ENCODE measurements at places on chromosomes 7 and 10. TPM values are rescaled to one million over a fixed set of nuclear protein-coding genes. Genes with fewer than 3 reads are reported as not detected.

DNA sequence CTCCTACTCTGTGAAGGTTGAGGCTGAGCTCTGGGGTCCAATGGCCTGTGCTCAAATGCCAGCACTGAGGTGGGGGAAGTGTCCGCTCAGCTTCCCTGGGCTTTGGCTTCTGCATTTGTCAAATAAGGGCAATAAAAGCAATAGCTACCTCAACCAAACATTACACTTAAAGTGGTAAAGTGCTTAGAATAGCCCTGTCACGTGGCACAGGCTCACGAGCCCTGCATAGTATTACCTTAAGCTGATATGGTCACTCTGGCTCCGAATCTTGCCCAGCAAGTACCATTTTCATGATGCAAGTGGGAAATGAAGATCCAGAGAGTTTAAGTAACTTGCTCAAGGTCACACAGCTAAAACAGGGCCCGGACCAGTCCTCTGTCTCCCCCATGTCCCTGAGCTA is 451.1 kb upstream of the ZMIZ1 start:
- H3K27ac ChIP-seq = no peak overlapping the region
- H3K36me3 ChIP-seq = no peaks in the 10 kb centered on the region
- peaks cover 47% of the 10 kb centered on the region for H3K27me3 ChIP-seq
- no peak for DNase-seq
- no peaks in the 10 kb centered on the region for H3K4me1 ChIP-seq
- H3K4me3 ChIP-seq = no peak overlapping the region

DNA sequence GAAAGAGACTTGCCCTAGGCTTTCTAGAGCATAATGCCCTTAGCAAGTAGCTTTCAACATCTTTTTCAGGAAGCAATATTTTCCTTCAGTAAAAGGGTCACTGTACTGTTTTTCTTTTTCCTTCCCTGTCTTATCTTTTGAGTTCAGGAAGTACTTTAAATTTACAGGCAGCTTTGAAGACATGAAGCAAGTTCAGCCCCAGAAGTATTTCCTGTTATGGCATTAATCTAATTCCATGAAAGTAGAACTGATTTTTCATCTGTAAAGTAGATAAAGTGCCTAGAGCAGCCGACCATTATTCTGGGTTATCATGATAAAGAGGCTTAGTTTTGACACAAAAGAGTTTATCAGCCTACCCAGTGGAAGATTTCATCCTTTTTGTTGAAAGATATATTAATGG is 288.2 kb downstream of the ADK start:
- DNase-seq = no peak
- H3K27ac ChIP-seq = no peak overlapping the region
- H3K4me3 ChIP-seq = no peak overlapping the region
- H3K4me1 ChIP-seq = peaks cover 3% of the 10 kb centered on the region

DNA sequence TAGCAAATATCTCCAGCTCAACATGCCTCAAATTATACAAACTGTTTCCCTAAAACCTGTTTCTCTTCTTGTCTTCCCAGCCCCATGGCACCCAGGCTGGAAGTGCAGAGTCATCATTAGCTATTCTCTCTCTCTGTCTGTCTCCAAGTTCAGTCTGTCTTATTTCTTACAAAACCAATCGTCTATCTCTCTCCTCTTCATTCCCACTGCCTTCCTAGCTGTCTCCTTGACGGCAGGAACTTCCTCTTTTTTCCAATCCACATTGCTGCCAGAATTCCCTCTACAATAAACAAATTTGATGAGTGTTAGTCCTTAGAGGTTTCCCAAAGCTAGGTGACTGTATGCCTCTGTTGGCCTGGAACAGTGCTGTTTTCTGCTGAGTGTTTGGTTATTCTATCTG is 14.9 kb upstream of the ZNRF2 start:
- H3K27ac ChIP-seq = no peak overlapping the region
- peaks cover 30% of the 10 kb centered on the region for H3K27me3 ChIP-seq
- H3K4me3 ChIP-seq = no peak overlapping the region
- H3K36me3 ChIP-seq = no peaks in the 10 kb centered on the region

DNA sequence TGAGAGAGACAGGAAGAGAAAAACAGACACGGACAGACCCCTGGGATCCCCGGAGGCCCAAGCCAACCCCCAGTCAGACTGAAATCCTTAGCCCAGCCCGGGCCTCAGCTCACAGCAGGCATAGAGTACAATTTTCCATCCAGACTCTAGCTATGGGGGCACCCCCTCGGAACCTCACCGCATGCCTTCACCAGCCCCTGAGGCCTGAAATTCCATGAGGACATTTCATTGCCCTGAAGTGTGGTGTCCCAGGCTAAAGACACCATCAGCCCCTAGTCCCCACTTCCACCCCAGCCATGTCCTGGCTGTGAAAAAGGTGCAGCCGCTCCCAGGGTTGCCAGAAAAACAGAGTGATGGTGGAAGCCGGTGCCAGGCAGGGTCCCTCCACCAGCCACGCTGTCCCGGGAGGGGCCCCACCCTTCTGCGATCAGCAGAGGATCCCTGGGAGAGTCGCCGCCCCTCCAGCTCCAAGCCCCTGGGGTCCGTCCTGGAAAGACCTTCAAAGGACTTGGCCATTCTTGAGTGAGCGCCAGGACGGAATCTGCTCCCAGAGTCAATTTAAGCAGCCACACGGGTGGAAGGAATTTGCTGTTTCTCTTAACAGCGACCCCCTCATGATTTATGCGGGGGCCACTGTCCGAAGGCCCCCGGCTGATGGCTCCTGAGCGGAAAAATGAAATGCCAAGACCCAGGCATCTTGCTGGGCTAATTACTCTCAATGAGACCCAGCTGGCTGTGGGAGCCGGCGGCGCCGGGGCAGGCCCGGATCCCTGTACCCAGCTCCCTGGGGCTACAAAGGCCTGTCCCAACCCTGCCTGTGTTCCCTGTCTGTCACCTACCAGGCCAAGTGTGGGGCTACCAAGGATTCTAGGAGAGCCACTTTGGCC is 23.2 kb downstream of the MYL10 start:
- no peaks in the 10 kb centered on the region for H3K4me1 ChIP-seq
- no peak for DNase-seq
- no peak overlapping the region for H3K4me3 ChIP-seq
- peaks cover 17% of the 10 kb centered on the region for H3K27me3 ChIP-seq
- no peak overlapping the region for H3K27ac ChIP-seq

DNA sequence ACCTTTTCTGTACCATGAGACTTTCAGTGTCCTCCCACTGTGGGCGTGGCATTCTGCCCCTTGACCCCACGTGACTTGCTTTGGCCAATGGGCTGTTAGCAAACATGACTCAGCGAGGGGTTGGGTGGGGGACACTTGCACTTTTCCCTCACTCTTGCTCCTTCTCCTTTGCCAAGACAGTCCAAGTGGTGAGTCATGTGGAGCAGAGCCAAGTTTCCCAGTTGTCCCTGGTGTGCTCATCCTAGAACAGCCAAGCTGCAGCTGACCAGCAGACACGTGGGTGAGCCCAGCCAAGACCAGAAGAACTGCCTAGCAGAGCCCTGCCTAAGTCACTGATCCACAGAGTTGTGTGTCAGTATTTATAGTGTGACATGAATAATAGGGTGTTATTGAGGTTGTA is 82.8 kb upstream of the CPXM2 start:
- no peak overlapping the region for H3K4me3 ChIP-seq
- H3K4me1 ChIP-seq = no peaks in the 10 kb centered on the region
- DNase-seq = peak; percentile 20
- no peaks in the 10 kb centered on the region for H3K36me3 ChIP-seq
- no peaks in the 10 kb centered on the region for H3K27me3 ChIP-seq

DNA sequence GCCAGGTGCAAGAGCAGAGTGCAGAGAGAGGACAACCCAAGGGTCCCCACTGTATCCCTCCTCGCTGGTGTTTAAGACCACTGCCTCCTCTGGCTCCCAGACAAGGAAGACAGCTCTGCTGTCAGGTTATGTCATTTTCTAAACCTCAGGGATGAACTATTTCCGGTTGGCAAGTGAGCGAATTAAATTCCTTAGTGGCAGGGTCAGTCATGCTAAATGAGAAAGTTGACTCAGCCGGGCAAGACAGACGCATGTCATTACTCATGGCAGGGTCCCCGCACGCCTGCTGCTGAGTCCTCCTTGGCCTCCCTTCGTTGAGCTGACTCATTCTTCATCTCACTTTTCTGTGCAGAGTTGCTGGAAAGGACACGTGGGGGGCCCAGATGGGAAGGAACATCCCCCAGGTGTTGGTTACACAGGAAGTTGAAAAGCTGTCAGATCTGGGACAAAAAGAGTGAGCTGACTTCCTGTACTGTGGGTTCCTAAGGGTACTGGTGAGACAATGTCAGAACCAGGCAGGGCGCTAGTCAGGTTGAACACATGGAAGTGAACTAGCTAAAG is 47.1 kb upstream of the UCN3 start:
- DNase-seq = peak; percentile 73
- H3K27ac ChIP-seq = no peak overlapping the region
- H3K36me3 ChIP-seq = no peaks in the 10 kb centered on the region
- H3K4me1 ChIP-seq = no peaks in the 10 kb centered on the region

- no peaks in the 10 kb centered on the region for H3K27me3 ChIP-seq
- H3K4me1 ChIP-seq = no peaks in the 10 kb centered on the region
- DNase-seq = no peak
- H3K4me3 ChIP-seq = no peak overlapping the region
These were observed 1079.9 kb downstream of the CNTNAP2 start for GRCh38 chr7:147196481-147196880.

DNA sequence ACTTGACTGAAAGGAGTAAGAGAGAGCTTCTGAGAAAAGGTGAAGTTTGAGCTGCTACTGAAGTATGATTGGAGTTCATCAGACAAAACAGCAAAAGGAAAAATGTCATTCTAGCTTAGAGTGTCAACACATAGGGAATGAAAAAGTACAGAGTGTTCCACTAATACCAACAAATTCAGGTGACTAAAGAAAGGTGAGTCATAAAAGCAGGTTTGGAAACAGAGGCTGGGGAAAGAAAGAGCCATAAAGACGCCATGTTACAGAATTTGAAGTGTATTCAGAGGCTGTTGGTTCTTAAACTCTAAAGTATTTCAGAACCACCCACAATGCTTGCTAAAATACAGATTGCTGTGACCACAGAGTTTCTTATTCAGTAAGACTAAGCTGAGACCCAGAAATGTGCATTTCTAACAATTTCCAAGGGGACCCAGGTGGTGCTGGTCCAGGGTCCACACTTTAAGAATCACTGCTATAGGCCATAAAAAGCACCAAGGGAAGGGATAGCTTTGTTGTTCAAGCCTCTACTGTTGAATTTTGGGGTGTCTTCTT is 143.1 kb downstream of the ELAPOR2 start:
- H3K4me1 ChIP-seq = no peaks in the 10 kb centered on the region
- H3K4me3 ChIP-seq = no peak overlapping the region
- no peak for DNase-seq
- H3K27ac ChIP-seq = no peak overlapping the region
- no peaks in the 10 kb centered on the region for H3K36me3 ChIP-seq

GRCh38 chr7:120170834-120171233 is 102.1 kb upstream of the KCND2 start:
- H3K36me3 ChIP-seq = no peaks in the 10 kb centered on the region
- H3K4me1 ChIP-seq = no peaks in the 10 kb centered on the region
- DNase-seq = peak; percentile 15
- H3K4me3 ChIP-seq = no peak overlapping the region
- H3K27ac ChIP-seq = no peak overlapping the region

DNA sequence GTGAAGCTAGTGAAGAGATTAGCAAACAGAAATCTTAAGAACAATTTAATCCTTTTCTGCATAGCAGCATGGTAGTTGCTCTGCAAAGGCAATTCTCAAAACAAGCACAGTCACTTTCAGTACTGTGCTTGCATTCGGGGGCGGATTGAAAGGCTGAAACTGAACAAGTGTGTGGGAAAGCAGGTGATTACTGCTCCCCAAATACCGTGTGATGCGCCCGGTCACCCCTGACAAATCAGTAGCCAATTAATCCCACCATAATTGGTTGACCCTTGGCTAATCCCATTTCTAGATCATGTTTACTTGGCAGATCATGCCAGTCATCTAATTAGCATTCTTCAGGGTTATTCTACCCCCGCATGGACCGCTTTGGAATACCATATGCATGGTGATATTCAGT is 76.5 kb upstream of the ADRB1 start:
- no peaks in the 10 kb centered on the region for H3K4me1 ChIP-seq
- H3K36me3 ChIP-seq = no peaks in the 10 kb centered on the region
- H3K4me3 ChIP-seq = no peak overlapping the region
- DNase-seq = no peak
- H3K27me3 ChIP-seq = peaks cover 12% of the 10 kb centered on the region

- H3K27me3 ChIP-seq = no peaks in the 10 kb centered on the region
- H3K4me1 ChIP-seq = no peaks in the 10 kb centered on the region
- H3K4me3 ChIP-seq = no peak overlapping the region
- H3K27ac ChIP-seq = no peak overlapping the region
These were observed 119.6 kb downstream of the EMX2 start for GRCh38 chr10:117662126-117662525.

DNA sequence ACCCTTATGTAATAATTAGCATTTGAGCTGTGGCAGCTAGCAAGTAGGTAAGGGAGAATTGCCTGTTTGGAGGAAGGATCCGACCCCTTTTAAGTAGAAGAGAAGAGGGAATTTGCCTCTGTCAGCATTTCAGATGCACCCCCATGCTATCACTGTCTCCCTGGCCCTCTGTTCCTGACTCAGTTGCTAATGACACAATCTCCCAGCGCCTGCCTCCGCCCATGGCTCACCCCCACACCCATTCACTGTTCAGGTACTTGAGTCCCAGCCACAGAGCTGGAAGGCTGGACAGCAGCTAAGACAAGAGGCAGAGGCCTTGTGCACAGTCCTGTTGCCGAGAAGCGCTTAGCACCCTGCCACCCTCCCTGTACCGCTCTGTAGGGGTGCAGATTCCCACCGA is 512.3 kb upstream of the GALNT17 start:
- no peaks in the 10 kb centered on the region for H3K4me1 ChIP-seq
- no peak overlapping the region for H3K27ac ChIP-seq
- H3K4me3 ChIP-seq = no peak overlapping the region
- DNase-seq = no peak
- peaks cover 12% of the 10 kb centered on the region for H3K27me3 ChIP-seq
- H3K36me3 ChIP-seq = no peaks in the 10 kb centered on the region

The NPC1L1 gene
- total RNA-seq = not detected

The MUC12 gene
- total RNA-seq = not detected

The INMT gene
- 1.7 TPM for total RNA-seq

The MYL10 gene
- not detected for total RNA-seq

The ZNF777 gene
- total RNA-seq = 3.6 TPM

The ADAMTS14 gene
- total RNA-seq = under 0.01 TPM

The ANKIB1 gene
- total RNA-seq = 39.4 TPM

The NXPH1 gene
- total RNA-seq = not detected

The C10orf53 gene
- not detected for total RNA-seq

The PALD1 gene
- total RNA-seq = under 0.01 TPM
